ENCODE measurements at places on chromosomes 16 and 17.
A peak's percentile ranks its signal among the peaks of the same experiment; 100 is the strongest.

GRCh38 chr17:17103160-17103559, 60.9 kb downstream of the MPRIP start:
- no peak for DNase-seq

- no peak for DNase-seq
Observed at GRCh38 chr17:7750321-7750821, 32.8 kb downstream of the DNAH2 start.

DNA sequence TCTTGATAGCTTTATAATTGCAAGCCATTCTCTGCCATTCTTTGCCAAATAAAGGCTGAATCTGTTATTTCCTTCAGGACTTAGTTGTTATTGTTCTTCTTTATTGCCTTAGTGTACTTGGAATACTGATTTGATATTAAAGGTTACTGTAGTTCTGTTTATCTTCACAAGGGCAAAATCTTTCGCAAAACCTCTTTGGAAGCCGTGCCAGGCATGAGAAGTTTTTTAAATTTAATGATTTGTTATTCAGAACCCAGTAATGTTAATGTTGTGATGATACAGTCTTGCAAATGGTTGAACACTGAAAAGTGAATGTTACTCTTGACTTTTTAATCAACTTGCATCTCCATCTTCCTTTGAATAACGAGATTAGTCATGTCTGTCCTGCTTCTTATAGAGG, 1225.2 kb upstream of the GOT2 start:
- DNase-seq, result no peak

DNA sequence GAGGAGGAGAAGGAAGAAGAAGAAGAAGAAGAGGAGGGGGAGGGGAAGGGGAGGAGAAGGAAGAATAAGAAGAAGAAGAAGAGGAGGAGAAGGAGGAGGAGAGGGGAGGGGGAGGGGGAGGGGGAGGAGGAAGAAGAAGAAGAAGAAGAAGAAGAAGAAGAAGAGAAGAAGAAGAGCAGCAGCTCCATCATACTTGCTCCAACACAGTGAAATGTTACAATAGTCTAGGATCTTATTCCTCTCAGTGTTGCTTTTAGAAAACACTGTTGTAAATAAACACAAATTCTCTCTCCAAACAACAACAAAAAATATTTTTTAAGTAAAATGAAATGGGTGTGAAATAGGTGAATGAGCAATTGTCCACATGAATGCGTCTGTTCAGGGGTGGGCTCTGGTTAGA, 126.6 kb upstream of the KCNJ16 start:
- DNase-seq, result no peak

- no peak for DNase-seq
Observed at GRCh38 chr17:5381542-5381941, 37.9 kb downstream of the NUP88 start.

GRCh38 chr16:64773184-64773583, 348.7 kb downstream of the CDH11 start:
- DNase-seq, result no peak

DNA sequence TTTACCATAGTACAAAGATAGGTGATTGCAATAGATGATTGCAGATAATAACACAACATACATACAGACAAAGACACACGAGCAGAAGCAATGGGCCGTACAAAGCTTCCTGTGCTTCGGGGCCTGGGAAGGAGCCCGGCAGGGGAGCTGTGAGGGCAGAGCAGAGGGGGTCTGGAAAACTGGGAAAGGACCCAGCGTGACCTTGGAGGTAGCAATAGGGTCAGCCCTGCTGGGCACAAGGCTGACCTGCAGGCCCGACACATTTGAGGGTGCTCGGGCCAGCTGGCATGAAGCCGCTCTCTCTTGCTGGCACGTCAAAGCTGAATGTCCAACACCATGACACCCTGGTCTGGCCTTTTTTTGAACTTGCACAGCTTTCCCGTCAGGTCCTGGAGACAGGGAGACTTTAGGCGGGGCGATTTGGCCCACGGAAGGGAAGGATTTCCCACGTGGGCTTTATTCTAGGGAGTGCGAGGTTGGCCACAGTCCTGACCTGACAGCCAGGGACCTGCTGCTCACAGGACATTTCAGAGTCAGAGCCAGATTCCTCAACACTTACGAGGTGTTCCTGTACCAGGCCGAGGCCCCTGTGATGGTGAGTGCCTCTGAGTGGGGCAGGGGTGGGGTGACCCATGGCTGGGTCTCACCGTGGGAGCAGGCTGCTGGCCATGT, 83.2 kb downstream of the NTN1 start:
- DNase-seq, result no peak

DNA sequence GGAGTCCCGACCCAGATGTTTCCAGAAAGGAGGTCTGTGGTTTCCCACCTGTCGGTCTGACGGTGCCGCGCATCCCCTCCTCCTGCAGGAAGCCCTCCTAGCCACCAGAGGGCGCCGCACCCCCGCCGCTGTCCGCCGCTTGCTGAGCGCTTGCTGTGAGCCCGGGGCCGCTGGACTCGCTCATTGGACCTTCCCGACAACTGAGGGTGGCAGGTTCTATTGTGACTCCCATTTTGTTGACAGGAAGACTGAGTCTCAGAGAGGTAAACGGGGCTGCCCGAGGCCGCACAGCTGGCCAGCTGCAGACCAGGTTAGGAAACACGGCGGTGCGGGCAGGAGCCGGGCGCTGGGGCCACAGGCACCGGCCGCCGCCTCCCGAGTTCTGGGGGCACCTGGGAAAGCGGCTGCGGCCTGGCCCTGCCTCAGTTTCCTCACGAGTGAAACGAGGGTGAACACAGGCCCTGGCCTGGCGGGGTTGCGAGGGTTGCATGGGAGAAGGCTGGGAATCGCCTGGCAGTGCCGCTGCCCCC, 191.1 kb upstream of the CIBAR2 start:
- DNase-seq, result peak; percentile 30

DNA sequence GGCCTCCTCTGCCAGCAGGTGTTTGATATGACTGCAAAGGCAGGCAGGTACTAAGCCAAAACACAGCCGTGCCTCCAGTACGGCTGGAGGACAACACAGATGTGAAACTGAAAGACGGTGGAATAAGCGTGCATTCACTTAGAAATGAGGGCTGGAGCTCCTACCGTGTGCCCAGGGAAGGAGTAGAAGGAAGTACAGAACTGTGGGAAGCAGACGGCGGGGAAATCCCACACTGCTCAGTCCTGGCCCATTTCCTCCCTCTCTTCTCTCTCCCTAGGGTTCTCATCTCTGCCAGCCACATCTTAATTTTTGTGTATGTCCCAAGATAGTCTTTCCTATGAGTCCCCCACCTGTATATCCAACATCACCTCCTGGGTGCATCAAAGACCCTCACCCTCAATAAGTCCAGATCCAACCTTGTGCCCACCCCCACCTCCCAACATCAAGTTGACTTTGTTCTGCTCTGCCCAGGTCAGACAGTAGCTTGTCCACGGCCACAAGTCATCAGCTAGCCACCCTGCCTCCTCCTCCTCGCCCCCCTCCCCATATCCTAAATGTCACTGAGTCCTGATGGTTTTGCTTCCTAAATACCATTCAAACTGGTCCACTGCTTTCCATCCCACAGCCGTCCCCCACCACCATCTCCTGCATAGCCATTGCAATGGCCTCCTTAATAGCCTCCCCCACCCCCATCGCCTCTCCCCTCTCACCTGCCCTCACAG, 77.1 kb upstream of the RPL38 start:
- no peak for DNase-seq
